ENCODE measurements at places on chromosomes 7 and 10.

DNA sequence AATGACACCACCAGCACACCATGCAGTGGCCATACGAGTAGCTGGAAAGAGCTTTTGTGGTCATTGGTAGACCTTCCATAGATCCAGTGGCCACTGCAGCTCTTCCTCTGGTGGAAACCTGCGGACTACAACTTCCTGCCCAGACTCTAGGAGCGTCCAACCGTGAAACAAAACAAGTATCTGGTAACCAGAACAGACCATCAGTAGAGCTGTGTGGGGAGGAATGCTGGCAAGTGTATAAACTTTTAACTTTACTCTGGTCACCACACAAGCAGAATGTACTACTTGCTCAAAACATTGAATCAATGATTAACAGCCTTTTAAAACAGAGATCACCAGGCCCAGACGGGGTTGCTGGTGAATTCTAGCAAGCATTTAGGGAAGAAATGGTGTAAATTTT is 154.7 kb upstream of the DGKB start:
- DNase-seq: no peak

DNA sequence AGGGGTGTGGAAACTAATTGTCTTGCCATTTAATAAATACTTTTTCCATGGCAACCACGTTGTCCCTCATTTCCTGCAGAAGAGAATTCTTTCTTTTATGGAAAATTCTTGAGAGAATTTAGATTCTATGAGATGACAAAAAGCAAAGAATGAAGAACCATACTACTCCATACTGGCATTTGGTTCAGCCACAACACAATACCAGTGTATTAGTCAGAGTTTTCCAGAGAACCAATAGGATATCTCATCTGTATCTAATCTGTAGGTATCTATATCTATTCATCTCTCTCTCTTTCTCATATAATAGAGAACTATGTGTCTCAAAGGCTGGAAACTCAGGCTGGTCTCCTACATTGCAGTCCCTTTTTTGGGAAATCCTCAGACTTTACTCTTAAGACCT is 44.6 kb upstream of the NAMPT start:
- no peak for DNase-seq

DNA sequence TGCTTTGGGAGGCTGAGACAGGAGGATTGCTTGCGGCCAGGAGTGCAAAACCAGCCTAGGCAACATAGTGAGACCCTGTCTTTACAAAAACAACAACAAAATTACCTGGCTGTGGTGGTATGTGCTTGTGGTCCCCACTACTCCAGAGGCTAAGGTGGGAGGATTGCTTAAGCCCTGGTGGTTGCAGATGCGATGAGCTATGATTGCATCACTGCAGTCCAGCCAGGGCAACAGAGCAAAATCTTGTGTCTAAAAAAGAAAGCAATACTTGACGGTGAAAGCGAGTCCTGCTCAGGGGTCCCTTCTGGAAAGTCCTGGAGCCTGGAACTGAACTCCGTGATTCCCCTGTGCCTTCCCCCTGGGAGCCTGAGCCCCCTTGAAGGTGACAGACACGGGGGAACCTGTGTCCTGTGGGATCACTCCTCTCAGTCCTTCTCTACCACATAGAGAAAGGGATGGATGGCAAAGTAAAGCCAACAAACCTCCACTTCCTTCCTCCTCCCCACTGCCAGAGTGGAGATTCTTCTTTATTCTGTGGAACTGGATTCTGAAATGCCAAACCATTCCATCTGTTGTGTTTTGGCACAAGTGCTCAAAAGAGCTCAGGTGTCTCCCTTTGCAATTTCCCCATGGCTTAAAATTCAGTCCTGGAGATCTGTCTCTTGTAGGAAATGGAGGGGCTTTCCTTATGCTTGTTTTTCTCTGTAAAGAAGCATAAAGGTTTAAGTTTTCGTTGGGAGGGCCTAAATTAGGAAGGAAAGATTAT is 50.6 kb downstream of the KIAA1217 start:
- DNase-seq: no peak

GRCh38 chr7:20991544-20991943 is 204.9 kb upstream of the SP8 start:
- DNase-seq: no peak

- DNase-seq: no peak
These were observed 651 bp upstream of the ARPC1A start for GRCh38 chr7:99325001-99325493.

DNA sequence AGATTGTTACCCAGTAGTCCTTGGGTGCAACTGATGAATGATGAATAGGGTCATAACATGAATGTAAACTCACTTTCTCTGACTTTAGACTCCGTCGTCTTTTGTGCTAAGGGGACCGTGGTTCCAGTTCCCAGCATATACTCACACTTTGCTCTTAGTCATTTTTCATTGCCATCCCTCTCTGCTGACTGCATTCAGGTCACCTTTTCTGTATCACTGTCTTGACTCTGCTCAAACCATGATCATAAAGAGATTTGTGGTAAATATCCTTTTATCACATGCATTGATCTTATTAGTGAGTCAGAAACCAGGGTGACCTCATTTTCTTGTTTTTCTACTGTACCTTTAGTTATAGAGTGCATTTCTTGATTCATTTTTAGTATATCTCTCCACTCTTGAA is 141.1 kb upstream of the AGR3 start:
- no peak for DNase-seq

DNA sequence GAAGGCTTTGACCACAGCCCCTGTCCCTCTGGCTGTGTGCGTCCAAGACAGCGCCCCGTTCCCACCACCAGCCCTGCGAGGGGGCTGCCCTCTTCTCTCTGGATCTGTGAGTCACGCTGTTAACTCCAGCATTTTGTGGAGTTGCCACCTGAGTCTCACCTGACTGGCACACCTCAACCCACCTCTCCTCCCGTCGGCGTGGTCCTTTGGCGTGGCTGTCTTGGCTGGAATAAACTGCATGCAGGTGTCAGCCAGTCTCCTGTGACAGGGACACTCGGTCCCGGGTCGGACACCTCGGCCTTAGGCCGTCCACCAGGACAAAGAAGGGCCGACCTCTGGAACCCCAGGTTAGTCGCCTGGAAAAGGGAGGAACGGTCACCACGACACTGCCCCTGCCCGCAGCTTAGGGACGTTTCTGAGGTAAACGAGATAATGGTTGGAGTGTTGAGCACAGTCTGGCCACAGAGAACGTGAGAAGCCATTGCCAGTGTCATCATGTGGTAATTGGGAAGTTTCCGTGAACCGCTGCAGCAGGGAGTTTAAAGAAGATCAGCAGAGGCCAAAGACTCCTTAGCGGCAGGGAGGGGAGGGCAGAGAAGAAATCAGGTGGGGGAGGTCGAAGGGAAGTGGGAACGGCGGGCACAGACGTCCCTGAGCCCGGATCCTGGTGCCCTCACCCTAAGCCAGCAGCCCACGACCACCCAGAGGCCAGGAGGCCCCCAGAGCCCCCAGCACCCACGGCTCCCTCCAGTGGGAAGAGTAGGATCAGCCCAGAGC is 73.6 kb upstream of the FAM20C start:
- no peak for DNase-seq

- no peak for DNase-seq
These were observed 26.6 kb downstream of the PLAU start for GRCh38 chr10:73937333-73938043.

- DNase-seq: no peak
These were observed 25.0 kb upstream of the WDR11 start for GRCh38 chr10:120825878-120826769.

GRCh38 chr10:31321396-31321941 is 2.5 kb downstream of the ZEB1 start:
- DNase-seq: no peak

DNA sequence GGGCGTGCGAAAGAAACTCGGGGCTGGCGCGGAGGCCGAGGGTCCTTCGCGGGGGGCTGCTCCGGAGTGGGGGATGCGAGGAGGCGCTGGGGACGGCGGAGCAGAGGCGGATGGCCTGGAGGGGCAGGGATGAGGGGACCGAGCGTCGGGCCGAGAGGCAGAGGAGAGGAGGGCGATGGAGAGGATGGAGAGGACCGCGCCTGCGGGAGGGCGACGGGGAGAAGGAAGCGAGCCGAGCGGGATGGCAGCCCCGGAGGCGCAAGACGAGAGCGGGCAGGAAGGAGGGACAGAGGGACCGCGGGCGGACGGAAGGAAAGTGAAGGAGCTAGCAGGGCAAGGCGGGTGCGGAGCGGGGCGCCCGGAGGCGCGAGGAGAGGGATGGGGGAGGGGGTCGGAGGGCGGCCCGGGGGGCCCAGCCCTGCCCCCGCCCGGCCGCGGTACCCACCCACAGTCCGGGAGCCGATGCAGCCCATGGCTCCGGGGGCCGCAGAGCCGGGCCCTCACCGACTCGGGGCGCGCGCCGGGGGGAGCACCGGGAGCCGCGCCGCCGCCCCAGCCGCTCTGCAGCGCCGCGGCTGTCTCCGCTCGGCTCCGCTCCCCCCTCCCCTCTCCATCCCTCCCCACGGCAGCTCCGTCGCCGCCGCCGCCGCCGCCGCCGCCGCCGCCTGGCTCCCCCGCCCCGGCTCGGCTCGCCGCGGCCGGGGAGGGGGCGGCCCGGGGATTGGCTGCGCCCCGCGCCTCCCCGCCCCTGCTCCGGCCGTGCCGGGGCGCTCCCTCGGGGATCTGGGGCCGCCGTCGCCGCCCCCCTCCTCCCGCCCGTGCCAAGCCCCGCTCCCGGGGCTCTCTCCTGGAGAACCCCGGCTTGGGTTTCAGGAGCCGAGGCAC is at the start of gene FAM131B:
TSS of gene FAM131B (minus strand) at position 583 of the 885 bp plus-strand sequence. CDS start at position 473, 110 bp downstream.
- no peak for DNase-seq

- DNase-seq: no peak
These were observed 77.5 kb upstream of the GDF10 start for GRCh38 chr10:47222461-47222860.

DNA sequence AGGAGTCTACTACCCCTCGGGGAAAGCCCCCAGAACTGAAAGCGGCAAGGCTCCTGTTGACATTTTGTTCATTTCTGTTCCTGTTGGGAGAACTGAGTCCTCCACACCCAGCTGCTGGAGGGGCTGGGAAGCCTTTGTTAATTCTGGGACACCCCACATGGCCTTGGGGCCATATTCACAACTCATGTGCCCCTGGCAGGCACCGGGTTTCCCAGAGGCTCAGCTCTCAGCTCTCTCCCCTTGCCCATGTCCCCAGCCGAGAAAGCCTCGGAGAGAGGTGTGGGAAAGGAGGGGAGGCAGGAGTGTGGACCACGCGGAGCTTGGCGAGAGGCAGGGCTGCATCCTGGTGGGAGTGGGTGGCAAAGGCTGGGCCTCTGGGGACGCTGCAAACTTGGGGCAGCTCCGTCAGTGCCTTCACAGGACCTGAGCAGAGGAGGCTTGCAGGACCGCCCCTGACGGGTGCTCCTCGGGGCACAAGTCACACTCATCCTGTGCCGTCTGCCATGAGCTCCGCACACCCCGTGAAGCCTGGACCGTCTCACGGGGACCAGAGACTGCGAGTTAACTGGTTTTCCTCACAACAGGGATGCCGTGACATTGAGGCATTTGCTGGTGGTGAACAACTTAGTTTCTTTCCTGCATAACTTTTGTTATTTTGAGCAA is 140.9 kb downstream of the DNAJB6 start:
- no peak for DNase-seq

- no peak for DNase-seq
These were observed 9.4 kb downstream of the STRIP2 start for GRCh38 chr7:129443612-129444011.

- no peak for DNase-seq
These were observed 3.9 kb downstream of the BBIP1 start for GRCh38 chr10:110915035-110915434.

DNA sequence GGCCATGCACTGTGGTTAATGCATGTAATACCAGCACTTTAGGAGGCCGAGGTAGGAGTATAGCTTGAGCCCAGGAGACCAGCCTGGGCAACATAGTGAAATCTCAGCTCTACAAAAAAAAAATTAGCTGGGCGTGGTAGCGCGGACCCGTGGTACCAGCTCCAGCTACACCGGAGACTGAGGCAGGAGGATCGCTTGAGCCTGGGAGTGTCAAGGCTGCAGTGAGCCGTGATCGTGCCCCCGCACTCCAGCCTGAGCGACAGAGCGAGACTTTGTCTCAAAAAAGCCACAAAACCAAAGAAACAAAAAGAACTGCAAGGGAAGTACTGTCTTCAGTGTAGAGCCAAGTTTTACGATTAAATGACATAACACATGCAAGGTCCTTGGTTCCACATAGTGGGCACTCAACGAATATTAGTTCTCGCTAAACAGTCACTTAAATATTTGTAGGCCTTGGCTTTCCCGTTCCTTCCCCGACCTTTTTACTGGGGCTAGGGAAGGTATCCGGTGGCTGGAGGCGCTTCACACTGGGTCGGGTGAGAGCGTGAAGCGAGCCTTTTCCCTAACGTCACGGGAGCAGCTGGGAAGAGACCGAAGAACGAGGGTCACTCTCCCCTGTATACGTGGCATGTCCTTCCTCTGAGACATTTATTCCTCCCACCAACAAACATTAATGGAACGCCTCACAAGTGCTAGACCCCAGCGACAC is 993 bp upstream of the SND1 start:
- DNase-seq: peak; percentile 57

DNA sequence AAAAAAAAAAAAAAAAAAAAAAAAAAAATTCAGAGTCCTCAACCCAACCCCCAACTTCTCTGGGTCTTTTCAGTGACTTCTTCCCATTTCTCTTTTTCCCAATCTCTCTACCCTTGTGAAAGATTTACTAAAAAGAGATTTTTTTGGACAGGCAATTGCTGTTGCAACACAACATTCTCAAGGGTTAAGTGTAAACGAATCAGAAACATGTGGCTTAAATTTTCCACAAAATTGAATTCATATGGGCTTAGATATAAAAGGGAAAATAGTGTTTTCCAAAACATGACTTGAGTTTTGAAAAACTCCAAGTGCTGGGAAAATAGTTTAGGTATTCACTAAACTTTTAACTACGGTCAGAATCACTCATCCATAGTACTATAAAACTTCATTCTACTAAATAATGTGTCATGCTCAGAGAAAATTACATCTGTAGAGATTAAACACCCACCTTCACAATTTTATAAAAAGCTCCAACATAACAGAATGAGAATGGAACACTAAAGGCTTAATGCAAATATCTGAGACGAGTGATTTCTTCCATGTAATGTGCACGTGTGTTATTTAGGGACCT is 643.1 kb downstream of the PARD3 start:
- no peak for DNase-seq

GRCh38 chr10:67788028-67788886 is 49.7 kb downstream of the DNAJC12 start:
- DNase-seq: peak; percentile 83

All from erythroblast (primary cell).